Left kidney (tissue), 8 donors: ENCODE measurements at places on chromosomes 13 and 19.

GRCh38 chr19:45881082-45881908, 4.6 kb downstream of the IRF2BP1 start:
- no peak for DNase-seq

GRCh38 chr19:4327877-4328242, 10.8 kb downstream of the STAP2 start:
- DNase-seq = no peak

DNA sequence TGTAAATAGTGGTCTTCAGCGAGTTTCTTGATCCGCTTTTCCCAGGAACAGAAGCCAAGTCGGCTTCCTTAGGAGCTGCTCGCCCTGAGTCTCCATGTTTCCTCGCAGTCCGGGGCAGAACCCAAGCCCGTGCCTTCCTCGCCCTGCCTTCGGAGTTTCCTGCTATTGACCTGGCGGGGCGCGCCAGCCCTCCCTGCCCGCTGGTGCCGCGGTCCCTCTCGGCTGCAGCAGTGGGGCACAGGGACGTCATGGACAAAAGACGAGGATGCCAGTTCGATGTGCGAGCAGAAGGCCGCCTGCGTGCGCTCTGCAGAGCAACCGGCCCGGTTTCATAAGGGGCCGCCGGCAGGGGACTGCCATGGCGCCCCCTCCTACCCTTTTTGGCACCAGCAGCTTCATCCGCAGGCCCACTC, 156.6 kb downstream of the TM9SF2 start:
- DNase-seq = no peak

GRCh38 chr13:96960379-96960778, 33.9 kb downstream of the OXGR1 start:
- no peak for DNase-seq

DNA sequence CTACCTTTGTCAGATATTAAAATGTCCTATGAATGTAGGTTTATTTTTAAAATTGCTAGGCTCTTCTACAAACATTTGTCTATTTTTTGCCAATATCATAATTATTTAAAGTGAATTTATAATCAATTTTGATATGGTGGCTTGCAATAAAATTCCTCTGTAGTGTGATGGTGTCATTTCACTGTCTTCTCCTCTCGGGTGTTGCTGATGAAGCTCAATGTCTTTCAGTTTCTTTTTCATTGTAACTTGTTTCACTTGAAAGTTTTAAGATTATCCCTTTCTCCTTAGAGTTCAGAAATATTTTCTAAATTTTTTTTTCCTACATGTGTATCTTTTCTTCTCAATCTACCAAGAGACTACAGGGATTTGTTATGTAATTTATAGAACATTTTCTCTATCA, 267.1 kb upstream of the EDNRB start:
- DNase-seq = no peak

GRCh38 chr19:15636026-15636425, 4.7 kb upstream of the CYP4F3 start:
- DNase-seq = no peak

DNA sequence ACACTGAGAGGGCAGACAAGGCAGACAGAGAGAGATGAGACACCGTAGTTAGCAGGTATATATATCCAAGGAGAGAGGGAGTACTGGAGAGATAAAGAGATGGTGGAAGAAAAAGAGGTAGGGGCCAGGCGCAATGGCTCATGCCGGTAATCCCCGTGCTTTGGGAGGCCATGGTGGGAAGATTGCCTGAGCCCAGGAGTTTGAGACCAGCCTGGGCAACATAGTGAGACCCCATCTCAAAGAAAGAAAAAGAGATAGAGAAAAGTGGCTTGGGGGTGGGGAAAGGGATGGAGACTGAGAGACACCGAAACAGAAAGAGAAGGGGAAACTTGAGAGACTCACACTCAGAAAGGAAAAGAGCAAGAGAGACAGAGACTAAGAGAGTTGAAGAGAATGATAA, 2.5 kb downstream of the RAB4B start:
- DNase-seq = no peak

DNA sequence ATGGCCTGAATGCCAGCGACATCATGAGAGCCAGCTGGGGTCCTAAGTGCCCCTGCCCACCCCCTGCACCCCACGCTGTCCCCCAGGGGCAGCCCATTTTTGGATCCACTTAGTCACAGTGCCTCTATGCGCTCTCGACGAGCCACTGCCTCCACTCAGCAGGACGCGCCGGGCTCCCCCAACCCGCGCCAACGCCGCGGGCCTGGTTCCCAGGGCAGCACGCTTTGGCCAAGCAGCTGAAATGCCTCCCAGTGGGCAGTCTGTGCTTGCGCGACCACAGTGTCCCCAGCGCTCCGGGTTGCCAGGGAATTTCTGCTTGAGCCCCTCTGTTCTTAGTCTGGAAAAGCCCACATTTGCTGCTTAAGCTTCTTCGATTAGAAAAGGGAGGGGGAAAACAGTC, 39.4 kb downstream of the TMED1 start:
- DNase-seq = no peak

- DNase-seq = no peak
These were observed 32.5 kb downstream of the DLEU7 start for GRCh38 chr13:50810998-50811397.

DNA sequence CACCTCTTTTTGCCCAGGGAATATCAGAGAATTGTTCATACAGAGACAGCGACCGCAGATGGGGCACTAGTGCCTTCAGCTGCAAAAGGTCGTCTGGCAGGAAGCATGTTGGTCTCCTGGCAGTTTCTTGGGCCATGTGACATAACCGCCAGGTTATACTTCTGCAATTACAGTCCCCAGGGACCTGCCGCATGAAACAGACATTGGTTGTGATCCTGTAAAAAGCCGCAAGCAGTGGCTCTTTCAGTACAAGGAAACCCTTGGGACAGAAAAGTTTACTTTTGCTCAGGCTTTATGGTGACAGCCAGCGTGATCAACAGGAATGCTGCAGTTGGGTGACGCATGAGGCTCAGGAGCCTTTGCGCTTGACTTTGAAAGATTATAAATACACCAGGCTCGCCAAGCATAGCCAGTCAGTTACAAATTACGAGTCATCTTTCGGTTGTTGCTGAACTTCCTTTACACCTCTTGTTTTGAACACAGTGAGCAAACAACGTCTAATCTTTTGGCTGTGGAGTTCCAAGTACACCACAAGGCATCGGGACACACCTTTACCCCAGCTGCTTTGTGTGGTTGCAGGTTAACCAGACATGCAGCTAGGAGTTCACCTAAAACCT, 50.5 kb upstream of the UBE2L5 start:
- DNase-seq = no peak

- no peak for DNase-seq
These were observed 11.1 kb upstream of the ZNF235 start for GRCh38 chr19:44315883-44316282.

- DNase-seq = no peak
These were observed 31.1 kb upstream of the AMER2 start for GRCh38 chr13:25203127-25203740.

DNA sequence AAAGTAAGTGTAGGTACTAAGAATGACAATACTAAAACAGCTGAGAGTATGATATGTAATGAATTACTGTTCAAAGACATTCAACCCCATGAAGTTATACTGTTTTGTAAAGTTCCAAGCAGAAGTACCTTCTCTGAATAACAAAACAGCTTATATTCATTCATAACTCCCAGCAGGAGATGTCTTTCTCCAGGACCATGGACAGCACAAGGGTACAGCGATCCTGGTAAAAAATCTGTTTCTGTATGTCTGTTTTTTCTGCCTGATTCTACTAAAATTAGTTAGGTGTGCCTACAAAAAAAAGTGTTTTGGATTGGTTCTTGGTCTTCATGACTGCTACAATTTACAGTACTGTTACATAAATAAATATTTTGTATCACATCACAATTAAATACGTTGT, 172.5 kb upstream of the SLITRK5 start:
- peak; percentile 24 for DNase-seq

- DNase-seq = no peak
These were observed 59.6 kb downstream of the CDADC1 start for GRCh38 chr13:49307365-49307764.

DNA sequence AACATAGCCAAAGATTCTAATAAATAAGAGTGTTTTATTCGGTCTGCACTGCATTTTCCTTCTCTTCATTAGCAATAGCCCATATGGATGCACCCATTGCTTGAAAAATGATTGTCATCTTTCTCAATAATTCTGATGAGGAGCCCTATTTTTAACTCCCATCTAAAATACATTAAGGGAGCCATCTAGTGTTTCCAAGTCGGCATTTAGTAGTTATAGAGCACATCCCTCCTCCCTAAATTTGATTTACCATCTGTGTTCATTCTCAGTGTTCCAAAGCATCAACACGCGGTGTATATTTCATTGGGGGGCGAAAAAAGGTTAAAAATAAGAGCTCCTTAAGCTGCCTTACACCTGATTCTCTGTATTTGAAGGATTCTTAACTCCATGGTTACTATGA, 119.2 kb upstream of the IPO5 start:
- DNase-seq = peak; percentile 24

DNA sequence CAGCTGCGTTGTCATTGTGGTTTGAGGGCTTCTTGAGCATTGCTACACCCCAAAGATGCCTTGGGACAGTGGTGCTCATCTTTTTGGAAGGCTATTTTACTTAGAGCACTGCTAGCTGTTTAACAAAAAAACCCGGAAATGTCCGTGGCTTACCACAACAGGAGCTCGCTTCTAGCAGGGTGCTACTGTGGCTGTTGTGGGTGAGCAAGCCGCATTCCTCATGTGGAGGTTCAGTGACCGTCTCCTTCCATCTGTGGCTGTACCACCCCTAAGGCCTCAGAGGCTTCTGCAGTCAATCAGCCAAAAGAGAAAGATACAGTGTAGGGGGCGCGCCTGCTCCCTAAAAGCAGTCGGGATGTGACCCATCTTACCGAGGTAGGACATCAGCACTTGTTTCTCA, 1004.2 kb downstream of the UQCRFS1 start:
- no peak for DNase-seq

GRCh38 chr13:81888855-81889254, 1547.9 kb upstream of the SPRY2 start:
- no peak for DNase-seq

- no peak for DNase-seq
These were observed 4.2 kb upstream of the TNPO2 start for GRCh38 chr19:12727745-12728433.

- DNase-seq = no peak
These were observed 125.0 kb downstream of the IER2 start for GRCh38 chr19:13275016-13275722.

- DNase-seq = no peak
These were observed 2.1 kb upstream of the ATP12A start for GRCh38 chr13:24678151-24678550.

DNA sequence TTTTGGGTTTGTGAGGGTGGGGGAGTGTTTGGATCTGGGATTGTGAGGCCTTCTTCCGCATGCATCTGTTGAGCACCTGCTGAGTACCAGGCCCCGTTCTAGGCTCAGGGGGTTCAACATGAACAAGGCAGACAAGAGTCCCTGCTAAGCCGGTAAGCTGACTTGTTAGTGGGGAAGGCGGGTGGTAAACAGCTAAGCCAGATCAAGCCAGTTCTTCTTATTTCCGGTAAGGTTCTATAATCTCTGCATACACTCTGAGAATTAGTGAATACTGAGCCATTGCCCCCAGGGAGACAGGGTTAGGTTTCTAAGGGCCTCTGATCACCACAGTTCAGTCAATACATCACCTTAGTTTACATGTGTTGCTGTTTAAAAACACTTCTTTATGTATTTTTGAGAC, 9.9 kb upstream of the EHD2 start:
- no peak for DNase-seq

DNA sequence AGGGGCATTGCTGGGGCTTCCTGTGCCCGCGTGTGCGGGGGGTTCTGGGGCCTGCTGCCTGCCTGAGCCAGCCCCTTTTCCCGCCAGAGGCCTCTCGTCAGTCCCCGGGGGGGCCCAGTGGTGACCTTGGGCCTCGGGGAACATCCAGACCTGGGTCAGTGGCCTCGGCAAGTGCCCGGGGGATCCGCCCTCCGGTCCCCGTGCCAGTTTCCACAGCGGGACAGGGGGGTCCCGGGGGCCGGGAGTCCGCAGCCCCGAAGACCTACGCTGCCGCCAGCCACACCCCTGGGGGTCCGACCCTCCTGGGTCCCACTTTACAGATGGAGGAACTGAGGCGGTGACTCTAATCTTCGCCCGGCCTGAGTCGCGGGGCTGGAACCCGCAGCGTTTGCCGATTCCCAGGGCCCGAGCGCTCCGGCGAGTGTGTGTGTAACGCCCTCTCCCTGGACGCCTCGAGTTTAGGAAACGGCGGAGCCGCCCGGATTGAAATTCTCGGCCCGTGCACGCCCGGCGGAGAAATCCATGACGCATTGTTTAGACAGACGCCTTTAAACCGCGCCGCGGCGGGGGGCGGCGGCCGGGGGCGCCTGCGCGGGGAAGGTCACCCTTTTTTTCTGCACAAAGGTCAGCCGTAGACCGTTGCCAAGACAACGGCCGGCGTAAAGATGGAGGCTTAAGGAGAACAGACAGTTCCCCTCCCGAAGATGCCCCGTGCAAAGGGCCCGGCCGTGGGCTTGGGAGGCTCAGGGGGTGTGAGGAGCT, 39.3 kb downstream of the EFNA2 start:
- peak; percentile 70 for DNase-seq

GRCh38 chr13:27868641-27869435, 51.0 kb upstream of the PDX1 start:
- no peak for DNase-seq

DNA sequence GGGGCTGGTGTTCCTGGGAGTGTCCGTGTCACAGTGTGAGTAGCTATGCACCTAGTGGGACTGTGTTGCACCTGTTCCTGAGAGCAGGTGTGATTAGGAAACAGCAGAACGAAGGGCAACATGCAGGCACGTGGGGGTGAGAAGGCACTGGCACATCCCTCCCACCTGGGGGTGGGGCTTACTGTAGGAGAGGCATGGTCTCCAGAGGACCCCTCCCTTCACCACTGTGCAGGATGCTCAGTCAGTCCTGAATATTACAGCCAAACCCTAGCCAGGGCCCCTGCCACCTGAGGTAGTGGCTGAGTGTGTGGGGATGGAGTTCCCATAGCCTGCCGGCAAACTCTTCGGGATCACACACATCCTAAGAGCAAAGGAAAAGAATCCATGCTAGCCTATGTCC, 99.2 kb downstream of the ZDHHC20 start:
- no peak for DNase-seq

- DNase-seq = no peak
These were observed 3.7 kb upstream of the AKAP8L start for GRCh38 chr19:15422296-15423075.

GRCh38 chr13:41802684-41803444, 158.0 kb downstream of the VWA8 start:
- no peak for DNase-seq
